ENCODE measurements at places on chromosomes 7 and 10.

DNA sequence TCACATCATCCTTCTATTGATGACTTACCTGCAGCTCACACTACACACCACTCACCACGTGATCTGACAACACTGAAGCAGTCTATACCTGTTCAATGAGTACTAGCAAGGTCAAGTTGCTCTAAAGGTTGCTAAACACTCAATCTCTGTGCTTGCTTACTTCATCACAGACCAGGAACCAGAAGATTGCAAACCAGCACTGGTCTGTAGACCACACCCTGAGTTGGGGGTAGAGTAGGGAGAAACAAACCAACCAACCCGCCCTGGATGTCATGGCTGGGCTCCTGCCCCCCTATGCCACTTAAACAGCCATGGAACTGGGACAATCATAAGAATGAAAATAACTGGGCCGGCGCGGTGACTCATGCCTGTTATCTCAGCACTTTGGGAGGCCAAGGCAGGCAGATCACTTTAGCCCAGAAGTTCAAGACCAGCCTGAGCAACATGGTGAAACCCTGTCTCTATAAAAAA lies 19.6 kb downstream of the DLG5 start:
- no peak for DNase-seq

GRCh38 chr10:69470463-69471384 lies 19.5 kb downstream of the TSPAN15 start:
- DNase-seq, result no peak

DNA sequence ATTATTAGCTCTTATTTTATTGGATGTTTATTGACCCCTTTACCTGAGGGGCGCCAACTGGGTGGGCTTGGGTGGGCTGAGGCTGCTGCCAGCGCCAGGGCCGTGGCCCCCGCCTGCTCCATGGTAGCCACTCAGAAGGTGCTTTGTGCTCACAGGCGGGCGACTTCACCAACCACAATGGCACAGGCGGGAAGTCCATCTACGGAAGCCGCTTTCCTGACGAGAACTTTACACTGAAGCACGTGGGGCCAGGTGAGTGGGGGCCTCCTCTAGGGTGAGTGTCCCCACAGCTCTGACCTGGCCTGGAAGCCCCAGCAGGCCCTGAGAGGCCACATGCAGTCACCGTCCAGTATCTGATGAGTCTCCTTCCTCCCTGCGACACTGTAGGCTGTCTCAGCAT lies 4.1 kb downstream of the PPIF start:
- no peak for DNase-seq

DNA sequence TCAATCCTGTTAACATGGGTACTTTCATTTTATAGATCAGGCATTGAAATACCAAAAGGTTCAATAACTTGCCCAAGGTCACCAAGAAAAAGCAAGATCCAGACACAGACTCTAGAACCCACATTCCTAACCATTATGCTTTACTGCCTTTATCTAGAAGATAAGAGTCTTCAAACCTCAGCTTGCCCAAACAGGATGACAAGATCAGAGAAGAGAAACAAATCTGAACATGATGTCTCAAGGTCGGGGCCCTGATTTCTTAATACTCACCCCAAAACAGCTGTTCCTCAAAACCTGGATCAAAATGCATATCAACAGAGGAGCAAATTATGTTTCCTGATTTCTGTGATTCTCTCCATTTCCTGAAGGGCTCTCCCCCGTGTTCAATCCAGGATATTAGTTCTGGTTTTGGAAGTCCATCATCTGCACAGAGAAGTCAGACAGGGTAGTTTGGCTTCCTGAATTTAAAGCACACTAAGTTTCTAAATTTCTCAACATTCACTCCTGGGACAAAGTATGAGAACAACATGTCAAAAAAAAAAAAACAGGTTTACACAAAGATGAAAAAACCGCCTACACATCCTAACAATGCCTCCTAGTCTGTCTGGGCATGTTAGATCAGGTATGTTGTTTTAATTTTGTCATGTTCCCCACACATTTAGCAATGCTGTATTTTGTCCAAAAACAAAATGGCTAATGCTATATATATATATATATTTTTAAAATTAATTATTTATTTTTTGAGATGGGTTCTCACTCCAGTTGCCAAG lies 16.2 kb downstream of the ZNF786 start:
- DNase-seq, result no peak

DNA sequence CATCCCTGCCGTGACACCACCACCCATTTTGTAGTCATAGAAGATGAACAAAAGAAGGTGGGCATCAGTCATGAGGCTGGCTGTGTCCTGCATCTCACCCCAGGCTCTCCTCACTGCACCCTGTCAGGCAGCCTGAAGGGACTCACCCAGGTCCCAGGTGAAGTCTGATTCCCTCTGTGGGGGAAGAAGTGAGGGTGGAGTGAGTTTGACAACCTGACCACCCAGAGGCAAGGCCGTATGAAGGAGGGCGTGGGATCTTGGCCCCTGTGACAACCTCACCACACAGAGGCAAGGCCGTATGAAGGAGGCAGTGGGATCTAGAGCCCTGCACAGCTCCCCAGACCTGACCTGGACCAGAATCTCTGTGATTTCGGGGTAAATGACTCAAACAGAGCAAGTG lies 152.5 kb downstream of the DIP2C start:
- DNase-seq, result no peak

DNA sequence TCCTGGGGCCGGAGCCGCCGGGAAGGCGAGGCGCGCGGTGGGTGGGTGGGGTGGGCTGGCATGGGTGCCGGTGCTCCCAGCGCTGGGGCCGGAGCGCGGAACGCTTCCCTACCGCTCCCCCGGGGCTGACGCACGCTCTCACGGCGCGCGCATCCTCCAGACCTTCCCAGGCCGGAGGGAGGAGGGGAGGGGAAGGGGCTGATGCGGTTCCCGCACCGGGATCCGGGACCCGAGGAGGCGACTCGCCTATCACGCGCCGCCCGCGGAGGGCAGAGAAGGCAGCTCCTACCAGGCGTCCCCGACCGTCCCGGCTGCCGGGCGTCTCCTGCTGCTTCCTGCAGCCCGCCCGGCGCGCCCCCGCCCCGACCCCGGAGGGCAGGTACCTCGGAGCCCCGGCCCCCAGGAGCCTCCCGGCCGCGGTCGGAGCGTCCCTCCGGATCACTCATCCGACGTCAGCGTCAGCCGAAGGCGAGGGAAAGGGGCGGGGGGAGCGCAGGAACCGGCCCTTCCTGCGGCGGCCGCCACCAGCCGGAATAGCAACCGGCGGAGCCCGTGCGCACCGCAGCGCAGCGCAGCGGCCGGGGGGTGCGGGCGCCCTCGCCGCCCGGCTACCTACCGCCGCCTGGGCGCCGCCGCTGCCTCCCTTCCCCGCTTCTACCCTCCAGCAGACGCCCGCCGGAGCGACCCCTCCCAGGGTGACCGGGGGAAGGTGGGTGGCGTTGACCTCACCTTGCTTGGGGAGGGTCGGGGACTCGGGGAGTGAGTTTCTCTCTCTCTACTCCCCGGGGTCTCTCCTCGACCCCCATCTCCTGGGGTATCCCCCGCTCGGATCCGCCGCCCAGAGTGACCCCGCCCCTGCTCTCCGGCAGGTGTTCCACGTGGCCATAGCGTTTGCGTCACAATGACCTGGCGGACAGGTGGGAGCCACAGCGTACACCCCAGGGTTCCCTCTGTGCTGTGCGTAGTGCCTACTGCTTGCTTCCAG lies at the start of gene ICA1:
Gene ICA1 (minus strand): TSS at position 457 of the 985 bp plus-strand sequence. CDS start 26,241 bp downstream, outside the sequence.
- DNase-seq, result peak; percentile 33
